ENCODE measurements at places on chromosomes 2 and 18.
A peak's percentile ranks its signal among the peaks of the same experiment; 100 is the strongest.

DNA sequence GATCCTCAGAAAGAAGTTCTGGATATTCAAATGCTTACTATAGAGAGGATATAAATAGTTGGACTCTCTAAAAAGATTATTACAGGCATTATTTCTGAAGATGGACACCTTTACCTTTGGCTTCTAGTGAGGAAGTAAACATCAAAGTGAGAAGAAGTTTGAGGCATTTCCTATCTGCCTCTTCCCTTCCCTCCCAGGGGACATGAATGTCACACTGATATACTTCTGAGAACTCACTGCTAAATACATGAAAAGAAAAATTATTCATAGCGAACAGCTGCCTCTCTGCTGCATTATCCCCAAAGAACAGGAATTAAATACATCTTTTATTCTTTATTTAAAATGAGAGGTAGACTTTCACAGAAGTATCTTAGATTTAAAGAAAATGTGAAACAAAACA lies 63.6 kb upstream of the PGAP1 start:
- no peak for DNase-seq

- no peak for DNase-seq
These were observed 258.5 kb downstream of the DOK6 start for GRCh38 chr18:69659142-69659651.

DNA sequence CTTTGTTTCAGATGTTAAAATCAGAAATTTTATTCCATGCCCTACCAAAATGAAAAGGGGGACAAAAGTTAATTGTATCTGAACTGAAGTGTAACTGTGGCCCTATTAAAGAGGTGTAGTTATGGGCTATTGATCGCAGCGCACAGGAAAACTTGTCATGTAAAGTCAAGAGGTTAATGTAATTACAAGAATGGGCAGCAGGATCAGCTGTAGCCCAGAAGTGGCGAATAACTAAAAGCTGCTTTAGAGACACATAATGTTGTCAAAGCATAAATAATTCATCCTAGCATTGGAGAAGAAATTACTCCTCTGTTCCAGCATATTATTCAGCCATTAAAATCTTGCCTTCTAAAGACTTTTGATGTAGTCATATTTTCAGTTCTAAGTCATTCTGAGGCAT lies 211.8 kb downstream of the EPHA4 start:
- DNase-seq, result no peak

DNA sequence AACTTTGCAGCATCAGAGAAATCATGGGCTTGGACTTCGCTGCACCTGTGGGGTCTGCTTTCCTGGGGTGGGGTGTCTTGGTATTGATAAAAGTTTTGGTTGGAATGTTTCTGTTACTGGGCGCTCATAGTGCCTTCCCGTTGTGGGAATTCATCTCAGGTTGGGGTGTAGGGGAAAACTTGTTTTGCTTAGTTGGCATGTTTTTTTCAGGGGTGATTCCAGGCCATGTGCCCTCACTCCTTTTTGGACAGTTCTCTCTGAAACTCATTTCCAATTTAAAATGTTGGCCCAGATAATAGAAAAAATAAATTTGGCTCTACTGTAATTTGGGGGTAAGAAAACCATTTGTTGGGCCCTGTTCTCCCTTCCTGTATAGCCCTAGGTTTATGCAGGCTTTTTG lies 1.5 kb downstream of the LTBP1 start:
- no peak for DNase-seq

GRCh38 chr18:51429644-51430043 lies 232.2 kb upstream of the MEX3C start:
- DNase-seq, result no peak

- no peak for DNase-seq
These were observed 153.2 kb downstream of the DDX1 start for GRCh38 chr2:15744820-15745219.

DNA sequence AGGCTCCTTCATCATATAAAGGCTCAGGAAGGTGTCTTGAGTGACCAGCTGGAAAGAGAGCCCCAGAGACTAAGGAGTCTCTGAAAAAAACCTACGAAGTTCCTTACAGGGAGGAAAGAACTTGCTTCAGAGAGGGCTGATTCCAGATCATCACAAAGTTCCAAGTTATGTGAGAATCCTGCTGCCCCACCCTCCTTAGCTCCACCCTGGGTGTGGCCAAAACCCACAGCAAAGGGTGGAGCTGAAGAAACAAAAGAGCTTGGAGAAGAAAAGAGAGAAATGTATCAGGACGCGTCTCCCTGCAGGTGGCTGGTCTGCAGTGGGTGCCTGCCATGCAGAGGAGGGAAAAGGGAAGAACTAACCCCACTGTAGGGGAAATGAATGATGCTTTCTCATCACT lies 32.8 kb upstream of the ZNF396 start:
- DNase-seq, result no peak

- DNase-seq, result no peak
These were observed 35.3 kb downstream of the SPRED2 start for GRCh38 chr2:65397122-65397521.

DNA sequence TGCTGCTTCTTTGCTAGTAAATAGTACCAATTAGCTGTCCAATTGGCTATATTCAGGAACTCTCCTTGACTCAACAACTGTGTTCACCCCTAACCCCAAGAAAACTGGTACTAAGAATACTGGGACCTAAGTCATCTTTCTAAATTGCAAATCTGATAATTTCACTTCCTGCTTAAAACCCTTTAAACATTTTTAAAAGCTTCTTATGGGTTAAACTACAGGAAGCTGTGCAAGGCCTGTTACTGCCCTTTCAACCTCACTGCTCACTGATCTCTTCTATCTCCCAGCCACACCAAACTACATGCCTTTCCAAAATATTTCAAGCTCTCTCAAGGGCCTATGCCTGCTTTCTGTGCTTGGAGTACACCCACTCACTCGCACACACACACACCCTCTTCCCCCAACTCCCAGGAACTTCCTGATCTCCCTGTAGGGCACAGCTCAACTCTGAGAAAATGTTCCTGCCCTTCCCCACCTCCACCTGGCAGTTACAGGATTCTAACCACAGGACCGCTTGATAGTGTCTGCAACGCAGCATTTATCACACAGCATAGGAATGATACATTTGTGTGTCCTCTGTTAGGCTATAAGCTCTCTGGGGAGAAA lies 6.7 kb downstream of the LMAN1 start:
- DNase-seq, result no peak

DNA sequence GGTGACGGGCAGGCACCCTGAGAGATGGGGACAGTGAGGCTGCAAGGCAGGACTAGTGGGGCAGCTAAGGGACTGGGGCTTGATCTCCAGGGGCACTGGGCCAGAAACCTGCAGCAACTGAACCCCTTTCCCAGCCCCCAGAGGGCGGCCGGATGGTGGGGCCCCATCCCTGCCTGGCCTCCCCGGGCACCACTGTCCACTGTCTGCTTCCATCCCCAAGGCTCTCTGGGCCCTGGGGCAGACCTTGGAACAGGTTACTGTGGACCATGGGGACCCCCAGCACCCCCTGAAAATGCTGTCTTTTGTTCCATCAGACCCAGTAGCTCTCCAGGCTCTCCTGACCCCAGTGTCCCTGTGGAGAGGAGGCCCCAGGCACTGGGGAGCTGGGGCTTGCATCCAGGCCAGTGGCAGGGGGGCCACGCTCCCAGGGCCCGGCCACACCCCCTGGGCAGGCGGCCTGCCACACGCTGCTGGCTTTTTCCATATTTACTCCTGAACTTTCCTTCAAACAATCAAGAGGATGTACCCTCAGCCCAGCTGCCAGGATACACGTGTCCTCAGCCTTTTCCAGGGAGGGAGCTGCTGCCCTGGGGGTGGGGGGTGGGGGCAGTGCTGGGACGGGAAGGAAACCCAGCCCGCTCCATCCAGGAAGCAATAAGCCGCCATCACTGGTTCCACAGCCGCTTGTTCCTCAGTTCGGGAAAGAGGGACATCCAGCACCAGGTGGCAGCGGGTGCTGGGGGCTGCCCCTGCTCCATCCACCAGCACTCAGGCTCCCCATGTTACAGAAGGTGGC lies 102.3 kb upstream of the ODC1 start:
- no peak for DNase-seq

DNA sequence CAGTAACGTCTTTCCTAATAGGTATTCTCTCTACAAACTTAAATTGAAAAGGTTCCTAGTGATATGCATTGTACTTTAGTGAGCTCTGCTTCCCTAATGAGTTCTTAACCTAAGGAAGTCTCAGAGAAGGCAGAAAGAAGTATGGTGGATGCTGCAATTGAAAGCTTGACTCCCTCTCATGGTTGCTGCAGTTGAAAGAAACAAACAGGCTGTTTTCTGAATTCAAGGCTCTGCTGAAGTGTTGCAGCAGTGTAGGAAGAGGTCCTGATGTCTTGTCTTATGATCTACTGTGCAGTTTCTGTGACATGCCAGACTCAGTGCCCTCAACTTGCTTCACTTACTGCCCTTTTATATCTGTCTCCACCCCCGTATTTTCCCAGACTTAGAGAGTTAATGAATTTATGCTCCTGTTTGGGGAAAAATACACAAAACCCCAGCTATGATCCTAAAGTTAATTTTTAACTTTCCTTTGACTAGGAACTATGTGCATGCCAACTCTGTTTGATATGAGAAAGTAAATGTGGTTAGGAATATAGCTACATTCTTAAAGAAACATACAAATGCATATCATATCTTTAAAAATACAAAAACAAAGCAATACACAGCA lies 655.3 kb upstream of the FAM98A start:
- no peak for DNase-seq

DNA sequence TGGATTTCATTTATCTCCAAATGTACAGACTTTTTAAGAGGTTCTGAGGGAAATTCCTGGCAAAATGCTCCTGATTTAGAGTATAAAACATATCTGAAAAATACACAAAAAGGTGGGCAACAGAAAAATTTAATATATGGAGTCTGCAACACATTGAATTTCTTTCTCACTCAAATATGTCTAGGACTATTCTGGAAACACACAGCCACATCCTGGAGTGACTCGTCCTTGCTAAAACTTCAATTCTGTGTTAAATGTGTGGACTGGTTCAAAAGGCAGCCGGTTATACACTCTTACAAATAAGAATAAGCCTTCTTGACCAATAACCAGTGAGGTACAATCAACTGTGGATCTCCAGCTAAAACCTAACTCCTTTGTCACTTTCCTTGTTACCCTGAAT lies 44.1 kb upstream of the RND3 start:
- DNase-seq, result no peak

DNA sequence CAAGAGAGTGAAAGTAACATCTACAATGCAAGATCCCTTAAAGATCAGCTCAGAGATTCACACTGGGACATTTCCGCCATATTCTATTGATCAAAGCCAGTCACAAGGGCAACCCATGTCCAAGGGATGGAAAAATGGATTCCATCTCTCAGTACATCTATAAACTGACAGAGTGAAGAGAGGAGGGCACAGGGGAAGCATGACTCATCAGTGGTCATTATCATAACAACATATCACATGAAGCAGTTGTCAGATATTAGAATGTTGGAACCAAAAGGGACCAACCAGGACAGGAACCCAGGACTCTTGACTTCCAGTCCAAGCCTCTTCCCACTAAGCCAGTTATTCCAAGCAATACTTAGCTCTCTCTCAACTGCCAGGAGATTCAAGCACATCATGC lies 54.9 kb upstream of the IGFBP2 start:
- no peak for DNase-seq

GRCh38 chr2:60318544-60318943 lies 234.9 kb downstream of the BCL11A start:
- DNase-seq, result no peak

DNA sequence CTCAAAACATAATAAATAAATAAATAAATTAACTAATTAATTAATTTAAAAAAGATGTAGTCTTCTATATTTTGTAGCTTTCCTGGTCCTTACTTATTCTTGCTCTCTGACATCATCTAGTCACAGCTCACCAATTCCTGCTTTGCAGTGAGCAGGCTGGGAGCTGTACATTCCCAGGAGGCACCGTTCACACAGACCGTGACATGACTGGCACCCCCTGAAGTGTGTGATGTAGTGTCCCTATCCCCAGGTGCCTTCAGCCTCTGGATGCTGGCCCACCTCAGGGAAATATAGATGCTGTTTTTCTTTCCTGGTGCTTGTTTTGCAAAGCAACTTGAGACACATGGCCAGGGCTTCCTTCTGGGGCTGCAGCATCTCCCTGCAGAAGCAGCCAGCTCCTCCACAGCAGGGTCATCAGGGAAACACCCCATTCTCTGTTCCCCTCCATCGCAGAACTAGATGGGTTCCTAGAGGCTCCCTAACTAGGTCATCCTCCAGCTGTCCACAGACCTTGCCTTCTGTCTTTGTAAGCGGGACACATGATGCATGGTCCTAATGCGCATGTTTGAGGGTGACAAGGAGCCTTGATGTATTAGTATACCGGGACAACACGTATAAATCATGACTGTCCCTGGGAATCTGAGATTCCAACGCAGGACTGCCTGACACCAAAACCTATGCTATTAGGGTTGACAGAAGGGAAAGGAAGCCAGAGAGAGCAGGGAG lies 76.4 kb downstream of the RHOB start:
- DNase-seq, result no peak

- no peak for DNase-seq
These were observed 21.7 kb upstream of the ZNF385B start for GRCh38 chr2:179882851-179883806.

- no peak for DNase-seq
These were observed 5.7 kb upstream of the GPR35 start for GRCh38 chr2:240619506-240620148.

DNA sequence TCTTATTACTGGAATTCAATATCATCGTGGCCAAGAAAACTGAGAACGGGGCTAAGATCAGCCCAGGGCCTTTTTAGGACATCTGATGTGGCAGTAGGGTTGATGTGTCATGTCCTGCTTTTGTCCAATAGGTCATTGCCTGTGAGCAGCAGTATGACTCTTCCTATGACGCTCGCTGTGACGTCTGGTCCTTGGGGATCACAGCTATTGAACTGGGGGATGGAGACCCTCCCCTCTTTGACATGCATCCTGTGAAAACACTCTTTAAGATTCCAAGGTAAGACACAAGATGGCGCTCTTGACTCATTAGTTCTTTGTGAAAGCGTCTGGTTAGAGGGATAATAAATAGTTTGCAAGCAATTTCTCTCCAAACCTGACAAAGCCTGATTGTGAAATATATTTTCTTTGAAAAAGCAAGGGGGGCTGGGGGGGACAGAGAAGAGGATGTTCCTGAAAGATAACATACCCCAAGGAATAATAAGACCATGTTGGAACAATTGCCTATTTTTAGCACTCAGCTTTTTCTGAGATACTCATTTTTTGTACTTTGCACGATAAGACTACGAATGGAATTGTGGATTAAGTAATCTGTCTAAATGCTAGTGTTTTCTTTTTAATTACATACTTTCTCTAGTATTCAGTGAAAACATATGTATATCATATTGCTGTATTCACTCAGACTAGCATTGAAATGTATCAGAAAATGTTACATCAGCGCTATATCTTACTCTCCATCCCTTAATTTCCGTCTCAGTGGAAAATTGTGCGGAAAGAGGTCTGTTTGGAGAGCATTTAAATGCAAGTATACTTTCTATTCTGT lies 58.1 kb downstream of the MYO3B start:
- peak; percentile 70 for DNase-seq

- DNase-seq, result no peak
These were observed 169.9 kb upstream of the SLC39A10 start for GRCh38 chr2:195486987-195487644.

DNA sequence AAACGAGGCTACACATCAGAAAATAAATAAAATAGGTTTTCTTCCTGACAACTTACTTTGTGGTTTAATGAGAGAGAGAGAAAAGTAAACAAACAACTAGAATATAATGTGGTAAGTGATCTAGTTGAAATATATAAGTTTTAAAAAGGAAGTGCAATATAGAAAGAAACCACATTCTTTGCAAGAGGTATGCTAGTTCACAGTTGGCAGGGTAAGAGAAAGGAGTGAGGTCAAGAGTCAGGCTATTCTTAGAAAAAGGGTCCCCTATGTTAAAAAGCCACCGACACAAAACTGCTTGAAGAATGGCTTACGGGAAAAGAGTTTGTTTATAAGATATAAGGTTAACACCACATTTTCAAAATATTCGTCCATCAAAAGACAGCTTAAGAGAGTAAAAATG lies 462.1 kb downstream of the ERBB4 start:
- no peak for DNase-seq
